Glutamatergic neuron (in vitro differentiated cells): ENCODE measurements at places on chromosomes 12 and 14.
A peak's percentile ranks its signal among the peaks of the same experiment; 100 is the strongest.

GRCh38 chr12:88227263-88227662, 85.2 kb downstream of the TMTC3 start:
- no peaks in the 10 kb centered on the region for H3K27me3 ChIP-seq
- no peaks in the 10 kb centered on the region for H3K36me3 ChIP-seq
- no peaks in the 10 kb centered on the region for H3K4me1 ChIP-seq
- no peak overlapping the region for H3K4me3 ChIP-seq
- H3K27ac ChIP-seq: no peak overlapping the region
- no peak for DNase-seq

DNA sequence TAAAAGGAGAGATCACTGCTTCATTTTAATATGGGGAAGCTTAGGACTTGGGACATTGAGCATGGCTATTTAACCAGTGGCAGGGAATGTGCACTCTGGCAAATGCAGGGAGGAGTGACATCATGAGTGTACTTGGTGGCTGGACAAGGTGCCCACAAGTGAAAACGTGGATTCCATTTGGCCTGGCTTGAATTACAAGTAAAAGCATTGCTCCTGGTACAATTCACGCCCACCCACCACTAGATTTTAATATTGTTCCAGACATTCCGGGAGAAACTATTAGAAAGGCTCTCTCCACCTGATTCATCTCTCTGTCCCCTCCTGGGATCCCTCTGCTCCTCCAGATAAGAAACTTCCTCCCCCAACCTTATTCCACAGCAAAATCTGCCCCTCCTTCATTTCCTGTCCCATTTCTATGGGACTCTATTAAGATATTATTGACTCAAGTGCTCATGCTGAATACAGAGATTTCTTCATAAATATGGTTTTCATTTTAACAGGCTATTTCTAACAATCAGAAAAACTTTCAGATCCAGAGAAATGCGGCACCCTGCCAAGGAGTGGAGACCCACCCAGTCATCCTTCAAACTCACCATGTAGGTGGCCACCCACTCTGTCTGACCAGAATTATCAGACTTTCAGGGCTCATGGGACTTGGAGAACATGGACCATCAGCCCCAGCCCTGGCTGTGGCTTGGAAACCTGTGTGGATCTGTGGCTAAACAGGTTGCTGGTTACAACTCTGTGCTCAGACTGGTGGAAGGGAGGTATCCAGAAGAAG, 43.2 kb downstream of the SSPN start:
- no peaks in the 10 kb centered on the region for H3K27me3 ChIP-seq
- H3K4me3 ChIP-seq: no peak overlapping the region
- H3K4me1 ChIP-seq: peaks cover 1% of the 10 kb centered on the region
- no peak for DNase-seq

GRCh38 chr12:30447061-30447750, 248.5 kb downstream of the IPO8 start:
- H3K27me3 ChIP-seq: peaks cover 2% of the 10 kb centered on the region
- peaks cover 13% of the 10 kb centered on the region for H3K36me3 ChIP-seq
- no peaks in the 10 kb centered on the region for H3K4me1 ChIP-seq
- H3K4me3 ChIP-seq: no peak overlapping the region

DNA sequence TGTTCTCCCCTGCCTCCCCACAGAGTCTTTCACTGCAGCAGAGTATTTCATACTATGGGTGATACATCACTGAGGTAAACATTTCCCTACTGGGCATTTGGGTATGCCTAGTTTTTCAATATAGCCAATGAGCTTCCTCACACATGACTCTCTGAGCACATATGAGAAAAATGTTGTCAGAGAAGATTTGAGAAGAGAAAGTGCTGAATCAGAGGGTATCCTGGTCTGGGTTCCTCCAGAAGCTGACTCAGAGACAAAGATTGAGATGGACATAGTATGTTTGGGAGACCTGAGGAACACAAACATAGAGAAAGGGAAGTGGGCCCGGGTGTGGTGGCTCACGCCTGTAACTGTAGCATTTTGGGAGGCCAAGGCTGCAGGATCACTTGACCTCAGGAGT, 12.6 kb downstream of the SLC8B1 start:
- H3K4me3 ChIP-seq: no peak overlapping the region
- H3K36me3 ChIP-seq: peaks cover 10% of the 10 kb centered on the region
- no peak overlapping the region for H3K27ac ChIP-seq
- H3K27me3 ChIP-seq: peaks cover 2% of the 10 kb centered on the region

- H3K27me3 ChIP-seq: peaks cover 2% of the 10 kb centered on the region
- peak overlapping the region; percentile 59 for H3K4me3 ChIP-seq
- peak overlapping the region; percentile 78 for H3K27ac ChIP-seq
- DNase-seq: no peak
- H3K36me3 ChIP-seq: no peaks in the 10 kb centered on the region
Observed at GRCh38 chr14:102215576-102216250, 76.0 kb downstream of the WDR20 start.

DNA sequence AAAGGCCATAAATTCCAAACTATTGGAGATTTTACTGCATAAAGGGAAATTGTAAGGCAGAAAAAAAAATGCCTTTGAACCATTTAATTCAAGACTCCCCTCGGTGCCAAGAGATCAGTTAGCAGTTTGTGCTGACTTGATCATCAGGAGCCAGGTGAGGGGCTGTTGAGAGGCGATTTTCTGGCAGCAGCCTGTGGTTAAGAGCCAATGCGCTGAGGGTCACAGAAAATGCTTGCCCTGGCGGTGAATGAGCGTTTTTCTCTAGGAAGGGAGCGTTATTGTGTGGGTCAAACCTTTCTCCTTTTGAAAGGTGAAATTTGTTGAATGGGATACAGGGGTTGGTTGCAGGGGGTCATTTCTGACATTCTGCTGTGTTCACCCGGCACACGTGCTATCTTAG, 4.7 kb downstream of the SRRM4 start:
- peaks cover 10% of the 10 kb centered on the region for H3K36me3 ChIP-seq
- peaks cover 8% of the 10 kb centered on the region for H3K27me3 ChIP-seq
- no peak for DNase-seq
- peak overlapping the region; percentile 91 for H3K4me3 ChIP-seq
- peaks cover 43% of the 10 kb centered on the region for H3K4me1 ChIP-seq

DNA sequence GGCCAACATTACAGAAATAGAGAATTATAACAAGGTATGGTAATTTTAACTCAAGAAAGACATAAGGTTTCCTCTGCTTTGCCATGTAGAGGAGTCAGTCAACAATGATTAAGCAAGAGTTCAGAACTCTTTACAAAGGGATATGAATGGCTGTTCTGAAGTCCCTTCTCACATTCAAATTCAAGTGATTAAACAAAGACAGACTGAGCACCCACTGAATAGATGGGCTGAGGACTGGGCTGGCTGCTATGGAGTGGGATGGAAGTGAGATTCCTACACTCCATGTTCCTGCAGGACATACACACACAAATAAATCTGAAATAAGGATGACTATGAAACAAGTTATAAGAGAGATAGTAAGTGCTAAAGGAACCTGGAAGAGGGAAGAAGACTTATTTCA, 199.0 kb upstream of the GRIP1 start:
- H3K36me3 ChIP-seq: no peaks in the 10 kb centered on the region
- no peak overlapping the region for H3K4me3 ChIP-seq
- H3K27ac ChIP-seq: no peak overlapping the region
- DNase-seq: no peak
- peaks cover 22% of the 10 kb centered on the region for H3K4me1 ChIP-seq
- peaks cover 2% of the 10 kb centered on the region for H3K27me3 ChIP-seq

- H3K4me3 ChIP-seq: peak overlapping the region; percentile 91
- H3K36me3 ChIP-seq: peaks cover 17% of the 10 kb centered on the region
- peaks cover 2% of the 10 kb centered on the region for H3K27me3 ChIP-seq
Observed at GRCh38 chr12:28191051-28192048, 1.1 kb downstream of the CCDC91 start.

DNA sequence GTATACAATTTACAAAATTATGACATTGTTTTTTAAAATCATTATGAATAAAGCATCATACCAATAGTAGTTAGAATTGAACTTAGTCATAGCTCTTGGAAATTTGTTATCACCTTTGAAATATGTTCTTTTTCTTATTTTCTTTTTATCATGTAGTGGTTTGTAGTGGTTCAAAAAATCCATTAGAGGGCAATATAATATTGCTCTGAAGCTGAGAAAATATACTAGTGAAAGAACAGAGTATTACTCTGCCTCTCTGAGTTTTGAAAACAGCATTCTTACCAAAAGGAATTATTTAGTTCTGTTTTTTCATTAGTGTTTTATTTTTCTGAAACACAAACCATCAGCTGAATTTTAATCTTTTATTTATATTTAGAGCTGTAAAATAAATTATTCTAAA, 76.2 kb downstream of the PDZRN4 start:
- H3K4me1 ChIP-seq: peaks cover 2% of the 10 kb centered on the region
- DNase-seq: no peak
- no peaks in the 10 kb centered on the region for H3K27me3 ChIP-seq
- no peak overlapping the region for H3K27ac ChIP-seq

- no peak overlapping the region for H3K27ac ChIP-seq
- H3K4me1 ChIP-seq: no peaks in the 10 kb centered on the region
- DNase-seq: no peak
- no peak overlapping the region for H3K4me3 ChIP-seq
Observed at GRCh38 chr14:88166616-88167015, 156.5 kb downstream of the KCNK10 start.

GRCh38 chr12:78918268-78918667, 53.7 kb downstream of the SYT1 start:
- DNase-seq: no peak
- H3K4me3 ChIP-seq: no peak overlapping the region
- H3K27ac ChIP-seq: no peak overlapping the region
- peaks cover 14% of the 10 kb centered on the region for H3K4me1 ChIP-seq

GRCh38 chr14:104595911-104596450, 8.6 kb downstream of the TMEM179 start:
- H3K36me3 ChIP-seq: peaks cover 5% of the 10 kb centered on the region
- no peak overlapping the region for H3K27ac ChIP-seq
- peaks cover 20% of the 10 kb centered on the region for H3K27me3 ChIP-seq
- H3K4me1 ChIP-seq: no peaks in the 10 kb centered on the region
- peak; percentile 12 for DNase-seq

GRCh38 chr12:52362118-52362726, 5.1 kb downstream of the KRT85 start:
- DNase-seq: no peak
- no peaks in the 10 kb centered on the region for H3K4me1 ChIP-seq
- H3K27me3 ChIP-seq: peaks cover 20% of the 10 kb centered on the region
- H3K36me3 ChIP-seq: no peaks in the 10 kb centered on the region
- H3K27ac ChIP-seq: no peak overlapping the region

GRCh38 chr12:78431931-78432330, 432.6 kb upstream of the SYT1 start:
- no peak for DNase-seq
- no peak overlapping the region for H3K27ac ChIP-seq
- H3K27me3 ChIP-seq: no peaks in the 10 kb centered on the region
- H3K4me1 ChIP-seq: peaks cover 1% of the 10 kb centered on the region

DNA sequence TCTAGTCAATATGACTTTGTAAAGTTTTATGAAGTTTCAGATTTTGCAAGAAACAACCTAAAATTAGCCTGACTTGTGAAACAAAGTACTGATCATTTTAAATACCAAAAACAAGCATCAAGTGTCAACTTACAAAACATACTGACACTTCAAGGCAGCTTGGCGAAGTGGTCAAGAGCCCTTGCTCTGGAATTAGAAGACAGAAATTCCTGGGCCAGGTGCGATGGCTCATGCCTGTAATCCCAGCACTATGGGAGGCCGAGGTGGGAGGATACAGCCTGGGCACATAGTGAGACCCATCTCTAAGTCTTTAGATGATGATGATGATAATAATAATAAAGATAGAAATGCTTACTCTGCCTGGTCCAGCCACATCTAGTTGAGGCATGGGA, 45.4 kb upstream of the NR2C1 start:
- H3K4me3 ChIP-seq: no peak overlapping the region
- no peaks in the 10 kb centered on the region for H3K27me3 ChIP-seq
- H3K27ac ChIP-seq: no peak overlapping the region
- no peaks in the 10 kb centered on the region for H3K4me1 ChIP-seq
- no peaks in the 10 kb centered on the region for H3K36me3 ChIP-seq
- no peak for DNase-seq

DNA sequence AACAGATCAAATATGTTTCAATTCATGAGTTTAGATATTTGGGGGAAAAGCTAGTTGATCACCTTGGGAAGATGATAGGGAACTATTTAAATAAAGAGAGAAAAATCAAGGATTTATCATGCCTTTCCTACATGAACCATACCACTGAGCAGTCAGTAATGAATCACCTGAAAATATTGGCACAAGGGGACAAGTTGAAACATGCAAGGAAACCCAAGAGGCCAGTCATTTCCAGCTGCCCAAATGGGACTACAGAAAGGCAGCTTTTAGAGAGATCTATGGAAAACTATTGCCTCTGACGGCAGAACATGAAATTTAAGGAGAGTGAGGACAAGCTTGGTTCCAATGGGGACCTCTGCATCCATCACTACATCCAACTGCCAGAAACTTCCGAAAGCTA, 14.1 kb upstream of the ETV6 start:
- H3K4me3 ChIP-seq: no peak overlapping the region
- H3K27me3 ChIP-seq: peaks cover 1% of the 10 kb centered on the region
- DNase-seq: no peak
- H3K36me3 ChIP-seq: no peaks in the 10 kb centered on the region
- H3K4me1 ChIP-seq: peaks cover 6% of the 10 kb centered on the region

DNA sequence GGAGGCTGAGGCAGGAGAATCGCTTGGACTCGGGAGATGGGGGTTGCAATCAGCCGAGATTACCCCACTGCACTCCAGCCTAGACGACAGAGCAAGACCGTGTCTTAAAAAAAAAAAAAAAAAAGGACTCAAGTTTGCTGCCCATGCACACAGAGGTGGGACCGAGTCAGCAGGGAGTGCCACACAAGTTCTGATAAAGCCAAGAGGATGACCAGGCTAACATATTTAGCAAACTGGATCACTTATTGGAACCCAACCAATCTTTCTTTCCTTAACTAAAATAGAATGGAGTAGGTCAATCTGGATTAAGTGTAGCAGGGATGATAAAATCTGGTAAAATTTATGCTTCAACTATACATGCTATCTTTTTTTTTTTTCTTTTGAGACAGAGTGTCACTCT, 190.4 kb upstream of the FOXN3 start:
- H3K27me3 ChIP-seq: peaks cover 1% of the 10 kb centered on the region
- peak overlapping the region; percentile 28 for H3K27ac ChIP-seq
- H3K36me3 ChIP-seq: peaks cover 15% of the 10 kb centered on the region
- peaks cover 14% of the 10 kb centered on the region for H3K4me1 ChIP-seq
- DNase-seq: no peak

DNA sequence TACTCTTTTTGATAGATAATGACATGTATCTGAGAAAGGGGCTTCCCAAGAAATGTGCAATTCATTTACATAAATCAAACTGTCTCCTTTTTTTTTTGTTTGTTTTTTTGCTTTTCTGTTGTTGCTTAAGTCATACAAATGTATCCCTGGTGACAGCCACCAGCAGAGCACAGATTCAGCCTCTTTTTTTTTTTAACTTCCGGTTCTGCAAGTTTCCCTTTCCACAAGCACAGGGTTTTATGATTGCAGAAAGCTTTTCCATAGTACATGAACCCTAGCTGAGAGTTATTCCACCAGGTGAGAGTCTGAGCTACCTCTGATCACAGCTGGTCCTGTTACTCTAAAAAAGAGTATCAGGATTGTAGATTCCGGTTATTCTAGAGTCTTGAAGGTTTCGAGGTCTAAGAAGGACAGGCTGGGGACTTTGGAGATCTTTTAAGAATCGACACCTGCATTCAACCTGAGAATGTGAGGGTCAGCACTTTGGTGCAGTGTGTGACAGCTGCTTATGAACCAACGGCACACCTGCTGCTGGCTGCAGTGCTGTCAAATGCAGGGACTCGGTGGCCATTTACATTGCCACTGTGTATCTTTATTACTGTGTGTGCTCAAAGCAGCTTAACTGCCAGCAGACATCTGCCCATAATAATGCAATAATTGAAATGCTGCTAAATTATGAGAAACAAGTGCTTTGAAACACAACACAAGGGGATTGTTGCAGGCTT, 551.7 kb downstream of the NRXN3 start:
- H3K36me3 ChIP-seq: no peaks in the 10 kb centered on the region
- no peaks in the 10 kb centered on the region for H3K4me1 ChIP-seq
- H3K27ac ChIP-seq: no peak overlapping the region
- no peaks in the 10 kb centered on the region for H3K27me3 ChIP-seq
- DNase-seq: no peak
- H3K4me3 ChIP-seq: no peak overlapping the region
